ENCODE measurements at places on chromosomes 1 and 21. TPM values are rescaled to one million over a fixed set of nuclear protein-coding genes. Genes with fewer than 3 reads are reported as not detected.

DNA sequence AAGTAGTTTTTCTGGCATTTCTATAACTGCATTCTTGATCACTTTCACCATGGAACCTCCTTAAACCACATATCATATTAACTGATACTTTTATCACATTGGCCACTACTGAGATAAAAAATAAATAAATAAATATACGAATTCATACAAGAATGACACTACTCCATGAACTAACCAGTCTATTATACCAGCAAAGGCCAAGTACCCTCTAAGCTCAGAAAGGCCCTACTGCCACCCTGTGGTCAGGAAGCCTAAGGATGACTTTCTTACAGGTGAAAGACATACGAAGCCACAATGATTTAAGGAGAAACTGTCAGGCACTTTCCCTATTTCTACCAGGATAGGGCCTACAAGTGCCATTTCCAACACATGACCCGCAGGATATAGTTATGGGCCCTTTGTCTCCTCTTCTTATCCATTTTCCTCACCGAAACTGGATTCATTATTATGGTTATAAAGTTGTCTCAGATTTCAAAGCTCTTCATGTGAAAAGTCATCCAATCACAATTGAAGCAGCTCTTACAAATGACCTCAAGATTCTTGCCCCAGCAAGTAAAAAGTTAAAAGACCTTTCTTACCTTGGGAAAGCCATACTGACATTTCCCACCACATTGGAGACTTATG lies 23.9 kb downstream of the DNAJC8 start:
- DNase-seq, result peak; percentile 78

- DNase-seq, result no peak
These were observed 56.1 kb downstream of the GADD45A start for GRCh38 chr1:67741121-67741520.

DNA sequence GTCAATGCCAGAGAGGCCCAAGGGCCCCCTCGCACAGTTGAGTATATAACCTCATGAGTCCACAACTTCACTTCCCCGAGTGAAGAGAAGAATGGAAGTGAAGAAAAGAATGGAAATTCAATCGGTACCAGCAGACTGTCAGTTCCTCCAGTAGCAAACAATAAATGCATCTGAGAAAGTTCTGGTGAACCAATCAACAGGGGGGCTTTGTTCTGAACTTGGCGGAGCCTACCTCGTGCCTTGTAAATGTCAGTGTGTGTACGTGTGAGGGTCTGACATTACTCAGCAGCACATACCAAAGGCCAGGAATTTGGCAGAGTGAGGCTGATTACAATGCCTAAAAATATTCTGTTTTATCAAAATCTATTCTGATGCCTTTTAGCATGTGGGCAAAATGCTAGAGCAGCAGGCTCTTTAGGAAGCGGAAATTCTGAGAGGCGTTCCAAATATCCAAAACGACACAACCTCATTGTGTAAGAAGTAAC lies 238.5 kb downstream of the LTN1 start:
- DNase-seq, result no peak

GRCh38 chr1:27906759-27907158 lies 28.0 kb upstream of the SMPDL3B start:
- DNase-seq, result no peak

GRCh38 chr1:170789063-170789462 lies 125.1 kb downstream of the PRRX1 start:
- no peak for DNase-seq

GRCh38 chr1:107871687-107872395 lies 93.1 kb downstream of the VAV3 start:
- DNase-seq, result no peak

DNA sequence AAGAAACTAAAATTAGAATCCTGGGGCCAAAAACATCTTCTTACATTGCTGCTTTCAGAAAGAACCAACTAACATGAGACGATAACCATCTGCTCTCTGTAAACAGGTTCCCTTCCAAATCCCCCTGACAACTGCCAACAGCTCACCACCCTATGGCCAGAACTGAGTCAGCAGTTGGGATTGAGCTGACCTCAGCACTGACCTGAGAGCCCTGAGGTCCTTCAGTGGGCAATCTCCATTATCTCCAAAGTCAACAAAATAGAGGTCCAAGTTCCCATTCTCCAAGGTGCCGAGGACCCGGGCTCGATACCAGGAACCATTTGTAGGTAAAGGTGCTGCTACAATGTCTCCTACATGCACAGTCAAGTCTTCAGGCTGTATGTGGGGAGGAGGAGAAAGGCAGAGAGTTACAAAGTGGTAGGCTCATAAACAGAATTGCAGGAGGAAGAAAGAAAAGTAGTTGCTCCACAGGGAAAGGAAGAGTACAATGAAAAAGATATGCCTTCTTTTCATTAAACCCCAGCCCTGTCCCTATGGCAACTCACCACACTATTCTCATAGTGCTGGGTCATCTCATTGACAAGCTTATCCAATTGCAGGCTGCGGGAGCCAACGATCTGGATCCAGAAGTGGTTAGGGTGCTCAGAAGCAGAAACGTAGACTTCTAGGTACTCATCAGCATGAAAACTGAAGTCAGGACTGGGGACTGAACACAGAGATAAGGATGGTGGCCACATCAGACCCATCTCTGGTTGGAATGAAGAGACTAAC lies 12.8 kb upstream of the MRPL9 start:
- DNase-seq, result no peak

The LAPTM5 gene
- total RNA-seq, result 21.6 TPM

Measured in MCF 10A (cell line).